ENCODE measurements at places on chromosomes 5 and 9.

GRCh38 chr9:28037968-28038367 lies 464.7 kb upstream of the C9orf72 start:
- DNase-seq, result no peak

GRCh38 chr5:72380492-72381274 lies 60.5 kb downstream of the PTCD2 start:
- peak; percentile 45 for DNase-seq

DNA sequence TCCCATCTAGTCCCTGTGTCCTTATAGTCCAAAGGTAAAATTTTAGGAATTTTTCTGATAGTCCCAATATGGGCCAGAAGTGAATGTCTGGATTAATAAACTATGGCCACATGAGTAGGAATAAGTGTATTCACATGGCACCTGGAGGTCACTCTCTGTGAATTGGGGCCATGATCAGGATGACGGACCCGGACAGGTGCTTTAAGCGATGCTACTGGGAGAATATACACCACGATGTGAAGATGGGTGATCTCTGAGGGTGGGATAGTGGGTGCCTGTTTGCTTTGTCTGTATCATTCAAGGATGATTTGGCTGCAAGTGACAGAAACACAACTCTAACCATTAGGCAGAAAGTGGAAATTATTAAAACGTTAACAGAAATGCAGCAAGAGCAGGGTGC lies 101.2 kb downstream of the UGCG start:
- DNase-seq, result no peak

DNA sequence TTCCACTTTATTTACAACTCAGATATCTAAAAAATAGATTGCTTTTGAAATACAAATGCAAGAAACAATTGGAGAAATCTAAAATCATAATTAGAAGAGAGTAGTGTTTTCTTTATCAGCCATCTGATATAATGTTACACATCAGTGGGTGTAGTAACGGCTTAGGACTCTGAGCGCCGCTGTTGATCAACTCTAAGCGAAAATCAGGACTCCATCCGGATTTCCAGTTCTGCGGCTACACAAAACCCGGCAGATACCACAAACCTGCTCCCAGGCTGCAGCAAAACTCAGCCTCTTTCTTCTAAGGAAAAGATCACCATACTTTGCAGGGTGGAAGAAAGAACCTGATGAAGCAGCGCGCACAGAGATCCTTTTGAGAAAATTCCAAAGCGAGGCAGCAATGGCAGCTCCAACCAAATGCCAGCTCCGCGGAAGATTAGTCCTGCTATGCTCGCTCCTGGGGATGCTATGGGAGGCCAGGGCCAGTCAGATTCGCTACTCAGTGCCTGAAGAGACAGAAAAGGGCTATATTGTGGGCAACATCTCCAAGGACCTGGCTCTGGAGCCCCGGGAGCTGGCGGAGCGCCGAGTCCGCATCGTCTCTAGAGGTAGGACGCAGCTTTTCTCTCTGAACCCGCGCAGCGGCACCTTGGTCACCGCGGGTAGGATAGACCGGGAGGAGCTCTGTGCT lies at the start of gene PCDHGA9:
Gene PCDHGA9, plus strand, starts transcription at position 226 of the 691 bp plus-strand sequence. Its CDS starts 175 bp downstream, at position 401.
- peak; percentile 19 for DNase-seq
